Stimulated activated CD4-positive, alpha-beta T cell treated with anti-CD3 and anti-CD28 coated beads, TNF-alpha, amount 100 ng/mL, for 1 hour (primary cell): ENCODE measurements at places on chromosomes 1 and 21.
A peak's percentile ranks its signal among the peaks of the same experiment; 100 is the strongest.

GRCh38 chr1:178706432-178706831 is 18.6 kb upstream of the RALGPS2 start:
- DNase-seq, result no peak

DNA sequence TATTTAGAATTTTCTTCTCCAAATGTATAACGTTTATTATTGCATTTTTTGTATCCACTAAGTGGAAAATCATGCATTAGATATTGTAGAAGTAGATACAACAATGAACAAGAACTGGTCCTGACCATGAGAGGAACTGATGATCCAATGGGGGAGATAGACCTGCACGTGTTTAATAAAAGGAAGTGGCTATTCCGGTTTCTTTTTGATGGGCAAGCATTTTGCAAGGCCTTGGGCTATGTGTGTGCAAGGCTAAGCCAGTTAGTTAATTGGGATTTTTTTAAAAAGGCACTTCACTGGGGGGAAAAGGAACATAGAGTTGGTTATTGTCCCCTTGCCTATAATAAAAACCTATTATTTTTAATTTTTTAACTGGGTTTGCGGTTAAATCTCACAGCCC is 961 bp upstream of the VCAM1 start:
- no peak for DNase-seq

GRCh38 chr1:246269466-246269865 is 237.6 kb downstream of the SMYD3 start:
- no peak for DNase-seq

DNA sequence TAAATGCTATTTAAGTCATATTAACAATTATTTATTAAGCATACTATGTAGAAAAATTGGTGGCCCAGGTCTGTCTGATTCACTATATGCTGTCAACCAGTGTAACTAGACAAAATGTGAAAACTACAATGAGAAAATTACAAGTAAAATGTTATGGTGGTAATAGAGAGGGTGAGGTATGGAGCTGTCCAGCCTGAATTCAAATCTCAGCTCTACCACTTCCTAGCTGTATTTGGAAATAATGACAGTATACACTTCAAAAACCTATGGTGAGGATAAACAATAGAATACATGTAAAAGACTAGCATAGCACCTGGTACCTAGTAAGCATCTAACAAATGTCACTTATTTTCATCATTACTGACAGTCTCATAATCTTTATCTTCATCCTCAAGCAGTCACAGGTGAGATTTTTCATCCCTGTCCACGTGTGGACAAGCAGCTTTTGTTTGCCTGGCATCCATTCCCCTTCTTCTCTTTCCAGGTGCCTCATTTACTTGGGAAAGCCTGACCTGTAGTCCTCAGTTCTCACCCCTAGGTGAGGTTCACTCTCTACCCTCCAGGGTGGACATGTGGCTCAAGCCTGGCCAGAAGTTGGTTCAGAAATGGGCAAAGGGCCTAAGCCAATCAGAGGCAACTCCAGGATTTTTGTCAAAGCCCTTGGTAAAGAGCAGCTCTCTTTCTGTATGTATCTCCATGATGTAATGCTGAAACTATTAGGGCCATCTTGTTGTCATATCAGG is 29.5 kb downstream of the EGLN1 start:
- DNase-seq, result no peak

DNA sequence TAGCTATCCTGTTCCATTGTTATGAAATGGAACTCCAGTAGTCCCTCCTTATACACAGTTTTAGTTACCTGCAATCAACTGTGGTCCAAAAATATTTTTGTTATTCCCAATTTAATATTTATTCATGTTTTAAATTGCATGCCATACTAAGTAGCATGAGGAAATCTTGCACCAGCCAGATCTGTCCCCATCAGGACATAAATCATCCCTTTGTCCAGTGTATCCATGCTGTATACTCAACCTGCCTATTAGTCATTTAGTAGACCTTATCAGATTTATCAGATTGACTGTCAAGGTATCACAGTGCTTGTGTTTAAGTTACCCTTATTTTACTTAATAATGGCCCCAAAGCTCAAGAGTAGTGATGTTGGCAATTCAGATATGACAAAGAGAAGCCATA is 207.9 kb upstream of the DMRTA2 start:
- no peak for DNase-seq

- DNase-seq, result no peak
Observed at GRCh38 chr1:158830074-158830677, 975 bp upstream of the MNDA start.

GRCh38 chr1:79264975-79265818 is 258.7 kb upstream of the ADGRL4 start:
- no peak for DNase-seq

DNA sequence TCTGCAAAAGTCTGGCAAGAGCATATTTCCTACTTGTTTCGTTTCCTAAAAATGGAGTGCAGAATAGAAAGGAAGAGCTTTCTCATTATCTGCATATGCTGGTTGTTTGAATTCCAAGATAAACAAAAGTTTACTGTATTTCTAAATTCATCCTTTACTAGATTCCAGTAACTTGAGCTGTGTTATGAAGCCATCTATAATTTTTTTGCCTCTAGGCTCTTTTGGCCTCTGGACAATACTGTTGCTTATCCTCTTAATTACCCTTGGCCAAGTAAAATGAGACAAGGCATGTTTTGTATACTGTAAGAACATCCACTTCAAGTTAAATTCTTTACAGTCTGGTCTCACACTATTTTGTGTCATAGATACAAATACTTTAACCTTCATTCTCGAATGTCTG is 45.6 kb upstream of the HFM1 start:
- DNase-seq, result no peak

GRCh38 chr1:15974855-15975254 is 1.0 kb downstream of the ZBTB17 start:
- DNase-seq, result no peak

GRCh38 chr1:100536031-100536430 is 1.9 kb upstream of the GPR88 start:
- DNase-seq, result no peak

DNA sequence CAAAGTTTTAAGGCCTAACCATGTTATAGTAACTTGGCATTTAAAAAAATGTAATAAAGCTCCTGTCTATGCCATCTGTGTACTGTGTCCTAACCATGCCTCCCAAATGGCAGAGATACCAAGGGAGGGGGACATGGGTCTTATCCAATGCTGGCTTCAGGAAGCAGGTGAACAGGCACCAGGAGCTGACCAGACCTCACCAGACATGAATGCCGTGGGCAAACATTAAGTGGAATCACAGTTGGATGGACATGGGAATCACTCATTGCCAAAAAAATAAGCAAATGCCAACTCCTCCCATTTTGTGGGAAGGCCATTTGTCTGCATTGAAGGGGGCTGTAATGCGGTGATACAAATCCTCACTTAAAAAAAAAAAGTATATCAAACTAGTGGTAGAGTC is 22.9 kb downstream of the PROX1 start:
- DNase-seq, result no peak

DNA sequence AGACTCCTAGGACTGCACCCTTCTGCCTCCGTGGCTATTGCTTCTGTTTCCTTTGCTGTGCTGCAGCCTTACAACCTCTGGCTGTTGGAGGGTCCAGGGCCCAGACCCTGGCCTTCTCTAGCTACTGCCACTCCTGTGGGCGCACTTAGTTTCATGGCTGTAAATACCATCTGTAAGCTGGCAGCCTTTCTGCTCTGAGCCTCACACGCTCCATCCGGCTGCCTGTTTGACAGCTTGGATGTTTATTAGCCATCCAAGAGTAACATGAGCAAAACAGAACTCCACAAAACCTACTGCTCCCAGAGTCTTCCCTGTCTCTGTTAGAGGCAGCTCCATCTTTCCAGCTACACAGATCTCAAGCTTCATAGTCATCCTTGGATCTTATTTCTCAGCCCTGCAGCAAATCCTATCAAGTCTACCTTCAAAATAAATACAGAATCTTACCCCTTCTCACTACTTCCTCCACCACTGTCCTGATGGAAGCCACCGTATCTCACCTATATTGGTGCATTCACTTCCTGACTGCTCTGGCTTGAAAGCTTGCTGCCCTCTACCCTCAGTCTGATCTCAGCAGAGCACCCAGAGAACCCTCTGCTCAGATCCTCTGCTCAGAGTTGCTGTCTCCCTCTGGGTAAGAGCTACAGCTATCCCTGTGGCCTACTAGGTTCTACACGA is 19.1 kb downstream of the SLC25A33 start:
- no peak for DNase-seq

GRCh38 chr1:216847397-216848036 is 124.3 kb upstream of the ESRRG start:
- no peak for DNase-seq

GRCh38 chr1:248906753-248907661 is 972 bp downstream of the PGBD2 start:
- DNase-seq, result no peak

- no peak for DNase-seq
Observed at GRCh38 chr1:87231703-87232367, 96.8 kb upstream of the LMO4 start.

DNA sequence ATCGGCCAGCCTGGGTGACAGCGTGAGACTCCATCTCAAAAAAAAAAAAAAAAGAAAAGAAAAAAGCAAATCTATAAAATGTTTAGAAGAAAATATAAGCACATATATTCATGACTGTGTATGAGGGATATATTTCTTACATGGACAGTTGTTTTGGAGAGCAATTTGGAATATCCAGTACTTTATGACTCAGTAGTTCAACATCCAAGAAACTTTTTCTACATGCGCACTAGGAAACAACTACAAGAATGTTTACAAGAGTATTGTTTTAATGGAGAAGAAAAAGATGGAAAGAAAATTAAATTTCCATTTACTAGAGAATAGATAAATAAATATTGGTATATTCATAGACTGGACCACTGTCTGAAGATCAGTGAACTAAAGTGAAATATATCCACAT is 77.5 kb downstream of the MAST2 start:
- no peak for DNase-seq

DNA sequence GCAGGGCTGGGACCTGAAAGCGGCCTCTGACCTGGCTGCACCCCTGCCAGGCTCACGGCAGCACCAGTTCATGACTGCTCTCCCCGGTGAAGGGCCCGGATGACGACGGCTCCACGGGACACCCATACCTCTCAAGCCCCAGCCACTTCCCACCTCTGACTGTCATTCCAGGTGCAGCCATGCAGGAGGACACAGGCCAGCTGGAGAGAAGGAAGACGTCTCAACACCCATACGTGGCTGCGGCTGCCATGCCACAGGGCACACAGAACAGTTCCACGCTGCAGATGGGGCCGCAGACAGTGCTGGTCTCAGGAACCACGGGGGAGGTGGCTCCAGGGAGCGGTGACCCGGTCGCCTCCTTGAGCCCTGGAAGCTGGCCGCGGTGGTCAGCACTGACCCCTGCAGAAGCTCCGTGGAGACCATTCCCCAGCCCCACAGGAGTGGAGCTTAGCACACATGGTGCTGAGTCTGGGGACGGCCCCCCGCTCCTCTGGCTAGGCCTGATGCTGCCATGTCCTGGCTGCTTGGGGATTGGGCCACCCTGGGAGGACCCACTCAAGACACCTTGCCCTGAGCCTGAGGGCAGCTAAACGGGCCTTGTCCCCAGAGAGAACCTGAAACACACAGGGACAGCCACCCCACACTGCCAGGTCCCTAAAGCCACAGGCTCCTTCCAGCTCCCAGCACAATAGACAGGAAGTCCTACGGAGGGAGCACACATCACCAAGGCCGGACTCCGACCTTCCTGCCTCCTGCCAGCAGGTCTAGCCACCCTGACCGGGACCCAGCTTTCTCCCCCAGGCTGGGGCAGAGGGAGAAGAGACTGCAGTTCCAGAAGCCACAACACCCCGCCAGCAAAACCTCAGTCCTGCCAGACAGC is 8.6 kb downstream of the WNT9A start:
- DNase-seq, result no peak

DNA sequence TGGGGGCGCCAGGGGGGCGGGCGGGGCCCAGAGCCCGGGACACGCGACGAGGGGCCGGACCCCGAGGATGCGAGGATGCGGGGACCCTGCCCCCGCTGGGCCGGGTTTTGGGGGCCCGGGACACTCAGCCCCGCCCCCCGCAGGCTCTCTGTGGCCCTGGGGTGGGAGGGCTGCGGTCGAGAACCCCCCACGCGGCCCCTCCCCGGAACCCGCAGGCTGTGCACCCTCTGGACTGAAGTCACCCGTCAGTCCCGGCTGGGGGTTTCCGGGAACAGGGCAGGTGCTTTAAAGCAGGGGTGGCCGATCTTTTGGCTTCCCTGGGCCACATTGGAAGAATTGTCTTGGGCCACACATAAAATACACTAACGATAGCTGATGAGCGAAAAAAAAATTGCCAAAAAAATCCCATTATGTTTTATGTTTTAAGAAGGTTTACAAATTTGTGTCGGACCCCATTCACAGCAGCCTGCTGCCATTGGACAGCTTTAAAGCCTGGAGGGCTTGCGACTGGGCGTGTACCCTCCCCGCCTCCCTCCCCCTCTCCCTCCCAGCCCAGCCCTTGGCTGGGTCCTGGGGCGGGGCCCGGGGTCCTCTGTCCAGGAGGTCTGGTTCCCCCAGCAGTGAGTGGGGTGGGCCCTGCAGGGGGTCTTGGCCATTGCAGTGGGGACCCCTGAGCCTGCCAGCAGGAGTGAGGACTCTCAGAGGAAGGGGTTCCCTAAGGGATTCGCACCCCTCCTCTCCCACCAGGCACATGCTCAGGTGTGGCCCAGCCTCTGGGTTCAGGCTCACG is 21.6 kb upstream of the C1orf159 start:
- peak; percentile 42 for DNase-seq

DNA sequence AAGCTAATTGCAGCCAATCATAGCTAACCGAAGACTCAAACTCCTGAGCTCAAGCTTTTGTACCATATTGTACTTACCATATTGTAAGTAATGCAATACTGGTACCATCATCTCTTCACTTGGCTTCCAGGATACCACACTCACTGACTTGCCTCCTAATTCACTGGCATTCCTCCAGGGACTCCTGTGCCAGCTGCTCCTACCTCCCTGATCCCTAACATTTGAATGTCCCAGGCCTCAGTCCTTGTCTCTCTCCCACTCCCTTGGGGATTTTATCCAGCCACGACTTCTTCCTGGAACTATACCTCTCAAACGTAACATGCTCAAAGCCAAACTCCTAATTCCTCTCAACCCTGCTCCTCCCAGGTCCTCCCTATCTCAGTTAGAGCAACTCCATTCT is 33.8 kb downstream of the USP48 start:
- no peak for DNase-seq

GRCh38 chr1:189349607-189350006 is 1128.1 kb downstream of the BRINP3 start:
- DNase-seq, result no peak

DNA sequence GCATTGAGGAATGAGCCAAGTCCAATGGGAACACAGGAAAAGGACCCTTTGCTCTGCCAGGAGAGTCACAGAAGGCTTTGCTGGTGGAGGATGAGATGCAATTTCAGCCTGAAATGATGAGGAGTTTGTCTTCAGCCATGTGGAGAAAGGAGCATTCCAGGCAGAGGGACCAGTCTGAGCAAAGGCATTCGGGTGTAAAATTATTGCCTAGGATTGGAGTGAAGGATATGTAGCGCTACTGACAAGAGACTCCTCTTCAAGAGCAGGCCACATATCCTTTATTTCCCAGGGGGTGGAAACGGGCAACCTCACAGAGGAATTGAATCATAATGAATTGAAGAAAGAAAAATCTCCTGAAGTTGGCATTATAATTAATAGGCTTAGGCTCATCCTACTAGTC is 1.1 kb upstream of the CSF1 start:
- DNase-seq, result no peak
